ENCODE measurements at places on chromosomes 1 and 21. TPM values are rescaled to one million over a fixed set of nuclear protein-coding genes. Genes with fewer than 3 reads are reported as not detected.

DNA sequence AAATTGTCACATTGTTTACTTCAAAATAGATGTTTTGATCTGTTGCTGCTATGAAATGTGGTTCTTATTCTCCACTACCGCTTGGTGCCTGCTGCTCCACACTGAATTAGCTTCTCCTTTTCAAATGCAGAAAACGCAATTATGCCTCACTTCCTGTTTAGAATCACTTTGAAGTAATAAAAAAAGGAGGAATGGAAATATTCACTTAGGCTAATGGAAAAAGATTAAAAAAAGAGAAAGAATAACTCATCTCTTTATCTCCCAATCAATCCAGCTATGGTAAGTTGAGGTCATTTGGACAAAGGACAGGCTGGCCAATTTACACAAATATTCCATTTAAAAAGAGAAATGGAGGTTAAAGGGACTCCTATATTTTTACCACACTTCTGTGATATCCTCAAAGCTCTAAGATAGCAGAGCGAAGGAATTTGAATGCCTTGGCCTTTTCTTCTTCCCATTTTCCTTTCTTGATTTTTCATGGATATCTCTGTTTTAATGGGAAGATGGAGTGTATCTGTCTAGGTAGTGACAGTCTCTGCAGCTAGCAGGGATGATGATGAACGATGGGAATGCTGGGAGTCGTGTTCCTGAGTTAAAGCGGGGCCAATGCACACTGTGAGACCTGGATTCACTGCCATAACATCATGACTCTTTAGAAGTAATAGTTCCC, 35.7 kb downstream of the RGS5 start:
- DNase-seq: peak; percentile 90
- H3K4me1 ChIP-seq: peaks cover 89% of the 10 kb centered on the region

Gene CENPF
- 281 TPM for total RNA-seq

Gene EEIG2
- total RNA-seq: 15.7 TPM

Gene MMP23B
- total RNA-seq: 0.55 TPM

DNA sequence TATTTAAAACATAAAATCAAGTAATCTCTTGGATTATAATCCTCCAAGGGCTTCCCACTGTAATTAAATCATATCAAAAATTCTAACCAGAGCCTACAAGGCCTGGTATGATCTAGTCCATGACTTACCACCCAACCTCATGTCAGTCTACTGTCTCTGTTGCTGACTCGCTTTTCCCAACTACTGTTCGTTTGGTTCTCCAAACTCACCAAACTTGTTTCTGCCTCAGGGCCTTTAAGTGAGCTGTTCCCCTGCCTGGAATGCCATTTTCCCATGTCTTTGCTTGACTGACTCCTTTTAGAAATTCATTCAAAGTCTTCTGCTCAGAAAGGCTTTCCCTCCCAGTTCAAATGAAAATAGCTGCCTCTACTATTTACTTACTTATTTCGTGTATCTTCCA, 95.9 kb downstream of the ZC3H11B start:
- H3K4me1 ChIP-seq: no peaks in the 10 kb centered on the region
- no peak overlapping the region for H3K4me3 ChIP-seq
- no peaks in the 10 kb centered on the region for H3K36me3 ChIP-seq
- H3K27ac ChIP-seq: no peak overlapping the region
- no peaks in the 10 kb centered on the region for H3K27me3 ChIP-seq

DNA sequence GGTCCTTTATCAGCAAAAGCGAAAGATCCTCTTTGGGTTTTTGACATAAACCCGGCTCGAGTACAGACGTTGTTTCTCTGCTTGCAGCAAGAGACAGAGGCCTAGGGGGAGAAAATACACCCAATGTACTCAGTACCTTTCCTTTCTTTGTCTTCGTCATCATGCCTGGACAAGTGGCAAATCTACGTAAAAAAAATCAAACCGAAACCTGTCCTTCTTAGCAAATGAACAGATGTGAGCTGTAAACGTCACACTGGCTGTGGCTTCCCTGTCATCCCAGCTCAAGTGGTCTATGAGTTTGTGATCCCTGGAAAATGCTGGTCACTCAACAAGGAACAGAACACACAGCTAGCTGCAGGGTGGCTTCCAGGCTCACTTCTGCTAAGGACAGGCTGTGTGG, 39.9 kb downstream of the STPG1 start:
- no peak for DNase-seq
- no peaks in the 10 kb centered on the region for H3K36me3 ChIP-seq
- H3K27ac ChIP-seq: no peak overlapping the region
- H3K27me3 ChIP-seq: no peaks in the 10 kb centered on the region

DNA sequence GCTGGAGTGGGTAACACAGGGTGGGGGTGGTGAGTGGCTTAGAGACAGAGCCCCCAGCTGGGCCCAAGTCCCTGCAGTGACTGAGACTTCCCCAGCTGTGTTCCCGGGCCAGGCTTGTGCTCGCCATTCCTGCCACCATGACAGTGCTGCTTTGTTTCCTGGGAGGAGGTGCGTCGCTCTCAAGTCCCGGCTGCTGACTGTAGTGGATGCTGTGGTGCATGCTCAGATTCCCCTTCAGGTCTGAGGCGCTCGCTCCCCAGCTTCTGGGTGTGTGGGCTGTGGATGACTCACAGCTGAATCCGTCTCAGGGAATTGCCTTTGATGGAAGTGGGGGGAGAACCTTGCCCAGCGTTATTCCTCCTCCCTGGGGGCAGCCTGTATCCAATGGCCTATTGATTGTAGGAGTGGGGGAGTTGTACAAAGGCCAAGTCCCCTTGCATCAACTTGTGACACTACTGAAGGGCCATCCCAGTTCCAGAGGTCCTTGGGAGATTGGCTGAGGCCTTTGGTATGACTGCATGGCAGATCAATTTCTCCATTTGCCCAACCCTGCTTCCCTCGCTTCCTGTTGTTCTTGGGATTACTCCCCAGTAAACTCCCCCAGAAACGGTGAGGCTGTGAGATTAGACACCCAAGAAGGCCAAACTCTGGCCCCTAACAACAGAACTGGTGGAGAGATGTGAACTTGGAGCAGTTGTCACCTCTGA, 17.8 kb upstream of the POU3F1 start:
- peak; percentile 94 for DNase-seq
- peaks cover 96% of the 10 kb centered on the region for H3K4me1 ChIP-seq
- peak overlapping the region; percentile 96 for H3K27ac ChIP-seq

GRCh38 chr1:201710632-201711597, 118.0 kb upstream of the IPO9 start:
- H3K4me3 ChIP-seq: no peak overlapping the region
- H3K27me3 ChIP-seq: no peaks in the 10 kb centered on the region
- H3K36me3 ChIP-seq: no peaks in the 10 kb centered on the region
- H3K4me1 ChIP-seq: peaks cover 61% of the 10 kb centered on the region

GRCh38 chr1:9714257-9714718, 62.8 kb downstream of the PIK3CD start:
- H3K36me3 ChIP-seq: no peaks in the 10 kb centered on the region
- no peak for DNase-seq
- H3K4me3 ChIP-seq: no peak overlapping the region
- no peaks in the 10 kb centered on the region for H3K27me3 ChIP-seq
- peaks cover 5% of the 10 kb centered on the region for H3K4me1 ChIP-seq
- H3K27ac ChIP-seq: no peak overlapping the region

Gene KCNH1
- total RNA-seq: not detected

Gene CATSPERE
- total RNA-seq: 0.83 TPM

- H3K36me3 ChIP-seq: no peaks in the 10 kb centered on the region
- peak; percentile 38 for DNase-seq
- no peak overlapping the region for H3K4me3 ChIP-seq
- no peaks in the 10 kb centered on the region for H3K4me1 ChIP-seq
- H3K27me3 ChIP-seq: no peaks in the 10 kb centered on the region
- H3K27ac ChIP-seq: no peak overlapping the region
These were observed 335.9 kb upstream of the DPYD start for GRCh38 chr1:98256700-98257099.

Gene C2CD2
- total RNA-seq: 10.8 TPM

DNA sequence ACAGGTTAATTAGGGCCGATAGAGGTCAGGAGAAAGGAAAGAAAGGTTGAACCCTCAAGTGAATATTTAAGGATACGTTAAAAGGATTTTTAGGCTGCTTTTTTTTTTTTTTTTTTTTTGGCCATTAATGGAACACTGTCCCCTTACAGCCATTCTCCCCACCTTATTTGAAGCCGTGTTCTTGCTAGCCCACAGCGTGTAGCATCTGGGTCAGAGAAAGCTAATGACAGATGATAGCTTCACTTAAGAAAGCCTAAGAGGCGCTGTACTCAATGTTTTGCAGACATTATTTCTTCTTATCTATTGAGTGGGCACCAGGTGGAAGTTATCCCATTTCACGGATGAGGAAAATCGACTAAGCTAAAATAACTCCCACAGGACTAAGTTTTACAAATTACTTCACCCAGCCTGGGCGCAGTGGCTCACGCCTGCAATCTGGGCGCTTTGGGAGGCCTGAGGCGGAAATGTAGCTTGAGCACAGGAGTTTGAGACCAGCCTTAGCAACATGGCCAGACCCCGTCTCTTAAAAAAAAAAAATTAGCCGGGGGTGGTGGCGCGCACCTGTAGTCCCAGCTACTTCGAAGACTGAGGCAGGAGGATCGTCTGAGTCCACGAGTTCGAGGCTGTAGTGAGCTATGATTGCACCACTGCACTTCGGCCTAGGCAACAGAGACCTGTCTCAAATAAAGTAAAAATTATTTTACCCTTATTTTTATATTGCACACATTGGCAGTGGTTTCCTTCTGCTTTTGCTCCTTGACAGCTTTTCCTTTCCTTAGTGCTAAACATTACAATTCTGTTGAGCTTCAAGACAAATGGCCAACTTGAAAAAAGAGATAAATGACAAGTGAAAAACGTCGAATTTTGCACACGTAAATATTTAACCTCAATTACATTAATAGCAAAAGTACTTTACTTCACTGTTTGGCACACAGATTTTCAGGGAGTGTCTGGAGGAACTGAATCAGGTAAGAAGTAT, 1.1 kb upstream of the PHTF1 start:
- H3K4me1 ChIP-seq: peaks cover 30% of the 10 kb centered on the region
- H3K27ac ChIP-seq: no peak overlapping the region
- no peak for DNase-seq
- H3K4me3 ChIP-seq: peak overlapping the region; percentile 93

- no peaks in the 10 kb centered on the region for H3K27me3 ChIP-seq
- H3K4me1 ChIP-seq: peaks cover 33% of the 10 kb centered on the region
These were observed 86.4 kb downstream of the DDAH1 start for GRCh38 chr1:85378534-85378933.
